Suppressor macrophage treated with lipopolysaccharide for 4 hours (primary cell): ENCODE measurements at places on chromosomes 3 and 15.

DNA sequence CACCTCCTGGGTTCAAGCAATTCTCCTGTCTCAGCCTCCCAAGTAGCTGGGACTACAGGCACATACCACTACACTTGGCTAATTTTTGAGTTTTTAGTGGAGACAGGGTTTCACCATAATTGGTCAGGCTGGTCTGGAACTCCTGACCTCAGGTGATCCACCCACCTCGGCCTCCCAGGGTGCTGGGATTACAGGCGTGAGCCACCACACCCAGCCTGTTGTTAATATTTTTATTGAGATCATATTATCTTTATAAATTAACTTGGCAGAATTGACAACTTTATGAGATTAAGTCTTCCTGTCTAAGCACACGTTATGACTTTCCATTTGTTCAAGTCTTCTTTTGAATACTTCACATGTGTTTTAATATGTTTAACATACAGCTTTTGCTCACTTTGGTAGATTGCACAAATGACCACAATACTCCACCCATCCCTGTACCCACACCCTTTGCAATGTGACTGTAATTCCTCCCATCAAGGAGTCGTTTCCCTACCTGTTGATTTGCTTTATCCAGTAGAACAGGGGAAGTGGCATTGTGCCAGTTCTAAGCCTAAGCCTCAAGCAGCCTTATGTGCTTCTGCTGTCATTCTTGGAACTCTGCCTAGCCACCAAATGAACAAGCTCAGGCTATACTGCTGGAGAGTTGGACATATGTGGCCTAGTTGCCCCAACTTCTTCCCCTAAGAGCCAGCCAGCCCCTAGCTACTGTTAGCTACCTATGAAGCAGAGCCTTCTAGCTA, 8.2 kb downstream of the XYLB start:
- DNase-seq, result no peak

DNA sequence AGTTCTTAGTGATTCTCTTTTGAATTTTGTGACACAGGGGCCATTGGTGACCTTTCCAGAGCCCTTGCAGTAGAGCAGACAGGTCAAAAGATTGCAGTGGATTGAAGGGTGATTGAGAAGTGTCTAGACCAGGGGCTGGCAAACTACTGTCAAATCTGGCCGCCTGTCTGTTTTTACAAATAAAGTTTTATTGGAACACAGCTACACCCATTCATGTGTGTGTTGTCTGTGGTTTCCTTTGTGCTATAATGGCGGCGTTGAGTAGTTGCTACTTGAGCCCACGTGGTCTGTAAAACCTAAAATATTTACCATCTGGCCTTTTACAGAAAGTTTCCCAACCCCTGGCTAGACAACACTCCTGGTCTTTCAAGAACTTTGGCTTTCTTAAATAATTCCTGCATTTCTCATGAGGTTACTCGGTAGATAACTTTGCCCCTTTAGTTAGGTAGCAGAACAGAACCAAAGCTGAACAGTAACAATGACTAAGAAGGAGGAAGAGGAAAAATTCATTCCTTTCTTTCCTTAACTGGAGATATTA, 265.1 kb upstream of the NR2E3 start:
- no peak for DNase-seq

- no peak for DNase-seq
These were observed 476.0 kb downstream of the MFSD1 start for GRCh38 chr3:159277814-159278213.

- DNase-seq, result peak; percentile 98
These were observed at the start of gene GBE1 for GRCh38 chr3:81760924-81761903. GBE1 (minus strand) TSS chr3:81761645; CDS start chr3:81761517, 128 bp downstream.

DNA sequence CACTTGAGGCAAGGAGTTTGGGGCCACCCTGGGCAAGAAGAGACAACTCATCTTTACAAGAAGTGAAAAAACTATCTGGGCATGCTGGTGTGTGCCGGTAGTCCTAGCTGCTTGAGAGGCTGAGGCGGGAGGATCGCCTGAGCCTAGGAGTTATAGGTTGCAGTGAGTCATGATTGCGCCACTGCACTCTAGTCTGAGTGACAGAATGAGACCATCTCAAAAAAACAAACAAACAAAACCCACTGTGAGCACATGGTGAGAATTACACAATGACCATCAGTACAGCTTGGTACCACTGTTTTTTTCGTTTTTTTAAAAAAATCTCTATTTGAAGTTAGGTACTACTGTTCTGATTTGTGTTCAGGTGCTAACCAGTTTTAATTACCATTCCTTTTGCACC, 13.6 kb downstream of the VPS39 start:
- peak; percentile 67 for DNase-seq

GRCh38 chr3:163773136-163773535, 1305.2 kb downstream of the SI start:
- DNase-seq, result no peak
